ENCODE measurements at places on chromosomes 16 and 17.

DNA sequence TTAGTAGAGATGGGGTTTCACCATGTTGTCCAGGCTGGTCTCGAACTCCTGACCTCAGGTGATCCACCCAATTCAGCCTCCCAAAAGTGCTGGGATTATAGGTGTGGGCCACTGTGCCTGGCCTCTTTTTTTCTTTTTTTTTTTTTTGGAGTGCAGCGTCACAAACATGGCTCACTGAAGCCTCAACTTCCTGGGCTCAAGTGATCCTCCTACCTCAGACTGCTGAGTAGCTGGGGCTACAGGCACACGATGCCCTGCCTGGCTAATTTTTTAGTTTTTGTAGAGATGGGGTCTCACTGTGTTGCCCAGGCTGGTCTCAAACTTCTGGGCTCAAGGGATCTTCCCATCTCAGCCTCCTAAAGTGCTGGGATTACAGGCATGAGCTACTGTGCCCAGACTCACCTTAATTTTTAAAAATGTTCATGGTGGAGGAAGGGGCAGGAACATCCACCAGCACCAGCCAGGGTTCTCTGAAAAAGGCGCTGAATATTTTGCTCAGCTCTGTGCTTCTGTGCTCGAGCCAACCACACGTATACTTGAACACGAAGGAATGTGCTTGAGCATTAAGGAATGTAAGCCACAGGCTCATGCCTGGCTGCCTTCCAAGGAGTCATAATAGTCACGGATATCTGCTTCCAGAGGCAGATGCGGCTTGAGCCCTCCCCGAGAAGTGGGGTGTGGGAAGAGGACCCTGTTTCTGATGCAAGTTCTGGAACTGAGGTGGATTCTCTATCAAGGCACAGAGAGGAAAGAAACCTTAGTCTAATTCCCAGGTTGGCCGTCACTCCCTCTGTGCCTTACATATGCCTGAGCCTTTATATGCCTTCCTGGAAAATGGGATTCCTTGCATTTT, 65.5 kb upstream of the CREBBP start:
- DNase-seq: no peak

GRCh38 chr17:29929006-29929532, 959 bp downstream of the SSH2 start:
- peak; percentile 36 for DNase-seq

DNA sequence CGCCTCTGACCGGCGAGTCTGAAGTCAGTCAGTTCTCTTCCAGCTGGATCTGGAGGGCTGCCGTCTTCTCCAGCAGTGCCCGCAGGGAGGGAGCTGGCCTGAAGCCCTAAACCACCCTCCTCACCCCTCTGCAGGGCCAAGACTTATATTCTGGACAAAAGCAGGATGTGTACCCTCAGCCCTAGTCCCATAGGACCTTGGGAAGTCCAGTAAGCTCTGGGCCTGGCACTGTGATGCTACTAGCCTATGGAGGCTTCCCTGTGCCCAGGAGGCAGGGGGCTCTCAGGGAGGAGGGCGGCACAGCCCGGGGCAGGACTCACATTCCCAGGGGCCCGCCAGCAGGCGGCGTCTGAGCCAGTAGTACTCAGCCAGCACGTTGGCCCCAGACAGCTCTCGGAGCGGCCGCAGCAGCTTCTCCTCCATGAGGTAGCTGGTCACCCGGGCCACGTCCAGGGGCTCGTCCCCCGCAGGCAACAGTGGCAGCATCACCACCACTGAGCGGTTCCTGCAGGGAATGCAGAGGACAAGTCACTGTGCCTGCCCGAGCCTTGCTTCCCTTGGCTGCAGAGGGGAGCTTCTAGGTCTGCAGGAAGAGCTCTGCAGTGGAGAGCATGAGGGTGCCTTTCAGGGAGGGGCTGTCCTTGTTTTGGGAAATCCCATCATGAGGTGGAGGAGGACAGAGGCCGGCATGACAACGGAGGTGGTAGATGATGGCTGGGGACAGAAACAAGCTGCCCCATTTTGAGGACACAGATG, 41.7 kb downstream of the RMI2 start:
- DNase-seq: peak; percentile 77

GRCh38 chr16:49537924-49538459, 164.4 kb downstream of the C16orf78 start:
- DNase-seq: no peak

GRCh38 chr16:23516366-23517137, 6.3 kb upstream of the GGA2 start:
- no peak for DNase-seq

DNA sequence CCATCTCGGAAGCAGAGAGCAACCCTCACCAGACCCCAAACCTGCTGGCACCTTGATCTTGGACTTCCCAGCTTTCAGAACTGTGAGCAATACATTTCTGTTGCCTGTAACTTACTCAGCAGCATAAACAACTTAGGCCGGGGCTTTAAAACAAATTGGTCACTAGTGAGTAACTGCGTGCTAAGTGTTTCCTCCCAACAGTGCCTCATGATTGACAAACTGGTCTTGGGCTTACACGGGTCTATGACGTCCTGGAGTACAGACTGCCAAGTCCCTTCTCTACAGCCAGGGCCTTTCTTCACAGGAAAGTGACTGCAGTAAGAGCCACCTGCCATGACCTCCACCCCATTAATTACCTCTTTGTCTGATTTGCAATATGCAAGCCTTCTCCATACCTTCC, 136.7 kb downstream of the XYLT1 start:
- no peak for DNase-seq

- peak; percentile 89 for DNase-seq
Measured at GRCh38 chr16:49855280-49855821, 561 bp downstream of the ZNF423 start.

- no peak for DNase-seq
Measured at GRCh38 chr17:60501589-60501988, 24.5 kb downstream of the APPBP2 start.

GRCh38 chr16:30054959-30055553, 10.5 kb upstream of the ALDOA start:
- peak; percentile 74 for DNase-seq

DNA sequence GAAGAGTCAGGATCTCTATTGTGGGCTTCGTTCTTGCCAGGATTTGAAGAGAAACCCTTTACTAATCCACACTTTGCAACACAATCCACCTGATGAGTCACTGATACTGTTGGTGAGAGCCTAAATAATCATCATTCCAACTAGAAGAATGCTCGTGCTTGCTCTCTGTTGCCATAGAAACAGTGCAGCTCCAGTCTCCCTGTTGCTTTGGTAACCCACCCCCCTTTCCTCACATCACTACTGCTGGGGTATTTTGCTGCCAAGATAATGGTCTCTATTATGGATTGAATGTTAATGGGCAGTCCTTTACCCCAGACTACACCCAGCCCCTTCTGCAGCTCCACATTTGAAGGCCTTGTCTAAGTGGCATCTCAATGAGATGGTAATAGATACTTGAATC, 190.4 kb downstream of the ABCC12 start:
- no peak for DNase-seq

- DNase-seq: no peak
Measured at GRCh38 chr17:65079489-65079900, 23.0 kb upstream of the GNA13 start.

GRCh38 chr17:63370696-63371095, 75.4 kb downstream of the CYB561 start:
- DNase-seq: no peak

GRCh38 chr16:31868164-31868563, 5.4 kb upstream of the ZNF267 start:
- no peak for DNase-seq

- DNase-seq: no peak
Measured at GRCh38 chr17:45220079-45220478, 1.6 kb upstream of the FMNL1 start.
